LNCaP clone FGC (cell line): ENCODE measurements at places on chromosomes 1 and 21.

DNA sequence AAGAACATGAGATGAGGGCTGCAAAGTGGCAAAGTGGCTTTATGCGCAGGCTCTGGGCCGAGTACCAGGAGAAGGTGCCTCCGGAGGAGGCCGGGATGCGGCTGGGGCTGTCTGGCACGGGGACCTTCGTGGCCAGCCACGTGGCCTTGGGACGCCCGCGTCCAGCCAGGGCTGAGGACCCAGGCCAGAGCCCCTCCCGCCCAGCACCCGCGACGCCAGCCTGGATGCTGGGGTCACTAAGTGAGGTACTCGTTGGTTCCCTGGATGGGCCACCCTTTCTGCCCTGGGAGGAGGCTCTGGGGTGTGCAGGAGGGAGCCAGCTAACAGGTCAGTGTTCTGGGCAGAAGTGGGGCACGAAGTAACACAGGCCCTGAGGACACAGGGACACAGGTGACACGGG lies 12.6 kb downstream of the SCNN1D start:
- no peak for DNase-seq

DNA sequence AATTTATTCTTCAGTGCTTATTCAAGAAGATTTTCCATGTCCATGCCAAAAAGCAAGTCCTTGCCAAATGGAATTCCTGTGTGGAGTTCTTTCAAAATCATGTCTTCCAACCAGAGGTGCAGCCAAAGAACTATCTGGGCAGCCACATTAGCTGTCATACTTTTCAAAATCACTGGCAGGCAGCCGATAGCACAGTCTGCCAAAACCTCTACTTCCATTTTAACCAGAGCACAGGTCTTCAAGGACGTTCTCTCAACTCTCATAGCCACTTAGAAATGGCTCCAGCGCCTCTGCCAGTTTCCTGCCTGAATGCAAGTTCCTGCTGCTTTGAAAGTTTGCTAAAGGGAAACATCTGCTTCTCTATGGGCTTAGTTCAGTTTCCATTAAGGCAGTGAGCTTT lies 975.7 kb upstream of the ADGRL4 start:
- peak; percentile 3 for DNase-seq

- DNase-seq, result no peak
Measured at GRCh38 chr1:242764161-242764560, 239.7 kb upstream of the PLD5 start.

- no peak for DNase-seq
Measured at GRCh38 chr1:202158810-202159533, 1.4 kb downstream of the PTPN7 start.

DNA sequence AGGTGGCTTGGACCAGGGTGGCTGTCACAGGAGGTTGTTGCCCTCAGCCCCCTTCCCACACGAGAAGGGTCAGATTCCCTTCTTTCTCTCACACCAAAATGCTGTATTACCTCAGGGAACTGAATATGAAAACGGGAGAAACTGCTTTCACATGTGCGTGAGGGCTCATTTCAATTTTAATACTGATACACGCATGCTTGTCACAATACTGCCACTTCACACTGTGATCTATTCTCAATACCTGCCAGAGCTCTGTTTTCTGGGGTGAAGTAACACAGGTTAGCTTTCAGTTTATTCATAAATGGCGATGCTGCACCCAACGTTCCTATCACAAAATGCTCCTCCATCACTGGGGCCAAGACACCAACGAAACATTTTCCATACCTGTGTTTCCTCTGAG lies 181.8 kb downstream of the APP start:
- DNase-seq, result no peak

DNA sequence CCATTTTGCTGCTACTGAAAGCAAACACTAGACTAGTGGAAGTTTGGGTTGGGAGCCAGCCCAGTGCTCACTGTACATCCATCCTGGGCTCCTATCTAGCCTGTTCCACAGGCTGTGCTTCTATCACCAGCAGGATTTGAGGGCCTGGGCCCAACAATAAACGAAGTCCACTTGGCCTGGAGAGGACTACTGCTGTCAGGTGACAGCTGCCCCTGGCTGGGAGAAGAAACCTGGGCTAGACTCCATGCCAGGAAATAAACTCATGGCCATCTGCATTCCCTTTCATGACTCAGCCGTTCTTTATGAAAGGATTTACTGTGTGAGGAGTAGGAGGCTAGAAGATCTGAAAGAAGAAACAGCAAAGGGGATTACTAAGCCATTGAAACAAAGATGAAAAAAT lies 35.5 kb downstream of the COLGALT2 start:
- peak; percentile 26 for DNase-seq
